ENCODE measurements at places on chromosomes 6 and 20. TPM values are rescaled to one million over a fixed set of nuclear protein-coding genes. Genes with fewer than 3 reads are reported as not detected.

The CLVS2 gene
- total RNA-seq = 1.1 TPM

The FLRT3 gene
- total RNA-seq = 0.67 TPM

The SLC13A3 gene
- 0.31 TPM for total RNA-seq

The PRKN gene
- total RNA-seq = 0.46 TPM

The PANK2 gene
- total RNA-seq = 40.9 TPM

The AKAP12 gene
- 267 TPM for total RNA-seq

DNA sequence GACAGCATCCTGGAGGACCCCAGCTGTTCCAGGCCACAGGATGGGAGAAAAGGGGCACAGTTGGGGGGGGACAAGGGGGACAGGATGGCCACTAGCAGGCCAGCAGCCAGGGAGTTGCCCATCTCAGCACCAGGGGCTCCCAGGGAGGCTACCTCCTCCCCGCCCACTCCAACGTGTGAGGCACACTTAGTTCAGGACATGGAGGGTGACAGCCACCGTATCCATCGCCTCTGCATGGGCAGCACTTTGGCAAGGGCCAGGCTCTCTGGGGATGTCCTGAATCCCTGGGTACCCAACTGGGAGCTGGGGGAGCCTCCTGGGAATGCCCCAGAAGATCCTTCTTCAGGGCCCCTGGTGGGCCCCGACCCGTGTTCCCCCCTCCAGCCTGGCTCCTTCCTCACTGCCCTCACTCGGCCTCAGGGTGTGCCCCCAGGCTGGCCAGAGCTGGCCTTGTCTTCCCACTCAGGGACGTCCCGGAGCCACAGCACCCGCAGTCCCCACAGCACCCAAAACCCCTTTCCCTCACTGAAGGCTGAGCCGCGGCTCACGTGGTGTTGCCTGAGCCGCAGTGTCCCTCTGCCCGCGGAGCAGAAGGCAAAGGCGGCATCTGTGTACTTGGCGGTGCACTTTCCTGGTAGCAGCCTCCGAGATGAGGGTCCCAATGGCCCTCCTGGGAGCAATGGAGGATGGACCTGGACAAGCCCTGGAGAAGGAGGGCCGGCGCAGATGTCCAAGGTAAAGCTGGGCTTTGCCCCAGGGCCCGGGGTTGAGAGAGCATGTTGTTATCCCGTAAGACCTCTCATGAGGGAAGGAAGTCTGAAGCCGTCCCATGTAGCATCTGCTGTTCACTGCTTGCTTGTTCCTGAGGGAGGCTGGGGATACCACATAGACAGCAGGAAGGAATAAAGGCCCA is 30.7 kb downstream of the ZNF831 start:
- H3K27ac ChIP-seq = no peak overlapping the region
- no peak for DNase-seq
- H3K4me3 ChIP-seq = no peak overlapping the region
- no peaks in the 10 kb centered on the region for H3K27me3 ChIP-seq
- H3K36me3 ChIP-seq = no peaks in the 10 kb centered on the region
- no peaks in the 10 kb centered on the region for H3K4me1 ChIP-seq

DNA sequence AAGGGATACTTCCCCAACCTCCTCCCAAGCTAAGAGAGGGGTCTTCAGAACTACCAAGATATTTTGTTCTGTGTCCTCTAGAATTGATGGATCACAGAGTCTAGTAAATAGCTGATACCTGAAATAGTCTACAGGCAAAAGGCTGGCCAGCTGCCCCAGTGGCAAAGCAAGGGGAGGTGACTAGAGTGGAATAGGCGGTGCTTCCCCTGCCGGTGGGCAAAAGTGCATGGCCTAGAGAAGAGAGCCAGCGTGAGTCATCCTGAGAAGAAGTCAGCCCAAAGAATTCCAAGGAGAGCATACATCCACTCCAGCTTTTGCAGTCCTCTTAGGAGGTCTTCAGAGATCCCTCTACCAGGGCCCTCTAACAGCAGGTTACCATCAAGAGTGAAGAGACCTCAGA is 14.7 kb downstream of the DPPA5 start:
- no peaks in the 10 kb centered on the region for H3K36me3 ChIP-seq
- DNase-seq = no peak
- H3K4me3 ChIP-seq = no peak overlapping the region
- no peak overlapping the region for H3K27ac ChIP-seq
- H3K27me3 ChIP-seq = peaks cover 2% of the 10 kb centered on the region
- no peaks in the 10 kb centered on the region for H3K4me1 ChIP-seq

- H3K27me3 ChIP-seq = peaks cover 4% of the 10 kb centered on the region
- DNase-seq = no peak
- H3K4me1 ChIP-seq = no peaks in the 10 kb centered on the region
- H3K4me3 ChIP-seq = no peak overlapping the region
- no peak overlapping the region for H3K27ac ChIP-seq
- no peaks in the 10 kb centered on the region for H3K36me3 ChIP-seq
These were observed 85.7 kb downstream of the C6orf118 start for GRCh38 chr6:165223736-165224135.

DNA sequence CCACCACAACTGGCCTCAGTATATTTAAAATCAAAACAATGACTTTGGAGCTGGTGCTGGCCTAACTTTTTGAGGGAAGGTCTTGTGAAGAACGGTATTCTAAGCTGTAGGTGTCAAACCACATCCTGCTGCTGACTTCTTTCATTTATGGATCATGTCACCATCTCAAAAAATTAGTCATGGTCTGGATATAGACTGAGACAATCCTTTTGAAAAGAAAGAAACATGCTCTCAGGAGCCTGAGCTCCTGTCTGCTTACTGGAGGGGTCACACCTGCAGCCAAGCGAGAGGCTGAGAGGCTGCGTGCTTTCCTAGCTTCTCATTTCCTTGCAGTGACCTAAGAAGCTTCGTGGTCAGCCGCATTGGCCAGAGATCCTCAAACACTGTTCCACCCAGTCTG is 55.2 kb downstream of the TIAM2 start:
- H3K27ac ChIP-seq = no peak overlapping the region
- no peaks in the 10 kb centered on the region for H3K36me3 ChIP-seq
- H3K4me3 ChIP-seq = no peak overlapping the region

DNA sequence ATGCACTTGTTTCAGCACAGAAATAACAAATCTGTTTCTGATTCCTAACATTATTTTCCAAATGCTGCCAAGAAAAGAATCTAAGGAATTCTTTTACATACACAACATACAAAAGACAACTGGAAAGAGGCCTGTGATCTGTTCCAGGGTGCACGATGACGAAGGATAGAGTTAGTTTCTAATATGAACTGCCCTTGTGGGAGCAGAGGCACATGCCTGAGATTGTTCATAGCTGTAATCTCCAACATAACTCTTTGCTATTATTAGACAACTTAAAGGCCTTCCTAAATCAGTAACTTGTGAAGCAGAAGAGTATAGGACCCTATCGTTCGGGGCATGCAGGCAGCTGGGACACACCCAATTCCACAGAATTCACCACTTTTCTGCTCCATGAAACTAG is 41.2 kb upstream of the NHSL1 start:
- no peak overlapping the region for H3K4me3 ChIP-seq
- no peak for DNase-seq
- H3K36me3 ChIP-seq = no peaks in the 10 kb centered on the region
- no peaks in the 10 kb centered on the region for H3K27me3 ChIP-seq

DNA sequence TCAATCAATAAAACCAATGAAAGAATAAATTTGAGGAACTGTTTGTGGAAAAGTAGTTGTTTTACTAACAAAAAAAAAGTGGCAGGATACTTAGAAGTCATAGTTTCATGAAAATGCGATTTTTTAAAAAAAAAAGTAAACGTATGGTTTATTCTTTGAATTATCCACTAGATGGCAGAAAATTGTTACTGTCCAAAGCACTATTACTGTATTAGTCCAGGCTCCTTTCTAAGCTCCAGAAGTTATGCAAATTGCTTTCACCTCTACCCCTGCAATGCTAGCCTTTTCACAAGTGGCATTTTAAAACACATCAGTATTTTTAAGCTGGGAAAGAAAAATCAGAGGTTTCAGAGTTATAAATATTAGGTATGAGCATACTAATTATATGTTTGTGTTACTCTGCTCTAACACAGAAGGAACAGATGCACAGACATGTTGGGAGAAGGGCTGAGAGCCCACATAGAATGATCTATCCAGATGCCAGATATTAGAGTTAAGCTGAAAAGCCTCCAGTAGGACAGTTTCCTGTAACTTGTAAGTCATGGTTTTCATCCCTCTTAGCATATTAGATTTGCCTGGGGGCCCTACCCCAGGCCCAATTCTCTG is 63.9 kb downstream of the FHL5 start:
- no peak for DNase-seq
- peaks cover 2% of the 10 kb centered on the region for H3K27me3 ChIP-seq
- H3K4me1 ChIP-seq = no peaks in the 10 kb centered on the region
- H3K4me3 ChIP-seq = no peak overlapping the region
- no peaks in the 10 kb centered on the region for H3K36me3 ChIP-seq
- no peak overlapping the region for H3K27ac ChIP-seq

- H3K27ac ChIP-seq = no peak overlapping the region
- no peaks in the 10 kb centered on the region for H3K4me1 ChIP-seq
- H3K27me3 ChIP-seq = peaks cover 2% of the 10 kb centered on the region
- DNase-seq = no peak
These were observed 15.3 kb downstream of the GFOD1 start for GRCh38 chr6:13472099-13472498.

- peaks cover 51% of the 10 kb centered on the region for H3K4me1 ChIP-seq
- no peaks in the 10 kb centered on the region for H3K36me3 ChIP-seq
- H3K4me3 ChIP-seq = peak overlapping the region; percentile 34
- peak overlapping the region; percentile 89 for H3K27ac ChIP-seq
These were observed 9.6 kb upstream of the PKIG start for GRCh38 chr20:44572551-44573500.

- no peak overlapping the region for H3K27ac ChIP-seq
- H3K4me1 ChIP-seq = no peaks in the 10 kb centered on the region
- H3K36me3 ChIP-seq = no peaks in the 10 kb centered on the region
- no peak overlapping the region for H3K4me3 ChIP-seq
- H3K27me3 ChIP-seq = peaks cover 25% of the 10 kb centered on the region
These were observed 74.5 kb upstream of the TRAF3IP2 start for GRCh38 chr6:111680015-111680712.

DNA sequence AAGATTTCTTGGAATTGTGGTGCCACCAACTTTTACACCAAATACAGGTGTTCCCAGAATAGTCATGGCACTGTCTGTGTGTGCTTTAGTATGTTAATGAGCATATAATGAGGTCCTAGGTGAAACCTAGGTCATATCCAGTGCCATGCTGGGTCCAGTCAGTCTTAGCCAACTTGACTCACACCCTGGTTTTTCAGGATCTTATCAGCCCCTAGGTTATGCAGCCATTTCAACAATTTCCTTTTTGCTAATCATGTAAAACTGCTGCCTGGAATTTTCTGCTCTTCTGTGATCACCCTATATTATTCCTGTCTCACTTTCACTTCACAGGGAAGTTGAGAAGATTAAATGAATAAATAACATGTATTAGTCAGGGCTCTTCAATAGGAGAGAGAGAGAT is 23.7 kb downstream of the SDHAF4 start:
- no peaks in the 10 kb centered on the region for H3K27me3 ChIP-seq
- no peak overlapping the region for H3K27ac ChIP-seq
- no peak for DNase-seq
- H3K36me3 ChIP-seq = no peaks in the 10 kb centered on the region

GRCh38 chr20:47778398-47779354 is 6.6 kb downstream of the SULF2 start:
- no peak overlapping the region for H3K4me3 ChIP-seq
- no peak for DNase-seq
- no peak overlapping the region for H3K27ac ChIP-seq
- no peaks in the 10 kb centered on the region for H3K36me3 ChIP-seq
- H3K27me3 ChIP-seq = peaks cover 2% of the 10 kb centered on the region

DNA sequence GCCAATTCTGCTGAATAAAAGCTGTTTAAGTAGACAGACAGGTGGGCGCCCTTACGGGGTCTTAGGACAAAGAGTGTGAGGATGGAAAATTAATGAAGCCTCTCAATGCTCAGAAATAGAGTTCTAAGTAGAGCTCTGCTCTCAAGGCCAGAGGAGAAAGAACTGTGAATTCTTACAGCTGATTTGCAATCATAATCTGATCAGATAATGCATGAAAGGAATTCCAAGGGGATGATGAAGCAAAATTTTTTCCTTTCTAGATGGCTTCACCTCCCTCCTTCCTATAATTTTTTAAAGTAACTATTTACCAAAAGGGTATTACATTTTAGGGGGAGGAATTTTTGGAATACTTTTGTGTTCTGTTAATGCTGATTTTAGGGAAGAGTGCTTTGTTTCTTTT is 308.1 kb upstream of the HS3ST5 start:
- no peaks in the 10 kb centered on the region for H3K4me1 ChIP-seq
- H3K36me3 ChIP-seq = no peaks in the 10 kb centered on the region
- H3K27ac ChIP-seq = no peak overlapping the region

DNA sequence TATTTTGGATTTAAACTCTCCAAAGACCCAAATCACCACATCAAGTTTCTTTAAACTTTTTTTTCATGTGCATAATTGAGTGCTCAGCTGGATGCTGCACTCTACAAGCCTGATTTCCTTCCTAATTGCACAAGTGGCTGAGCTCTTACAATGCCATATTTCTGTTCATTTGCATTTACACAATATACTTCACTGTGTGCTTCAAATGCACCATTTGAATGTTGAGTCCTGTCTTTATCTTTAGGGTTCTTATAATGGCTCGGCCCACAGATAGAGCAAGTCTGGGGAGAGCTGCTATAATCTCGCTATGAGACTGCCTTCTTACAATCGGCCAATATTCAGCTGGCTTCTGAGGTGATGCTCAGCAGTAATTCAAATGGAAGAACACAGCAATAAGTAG is 200.6 kb upstream of the MAP3K7 start:
- no peaks in the 10 kb centered on the region for H3K4me1 ChIP-seq
- no peak overlapping the region for H3K27ac ChIP-seq
- H3K36me3 ChIP-seq = no peaks in the 10 kb centered on the region
- no peaks in the 10 kb centered on the region for H3K27me3 ChIP-seq
- H3K4me3 ChIP-seq = no peak overlapping the region
- DNase-seq = no peak

DNA sequence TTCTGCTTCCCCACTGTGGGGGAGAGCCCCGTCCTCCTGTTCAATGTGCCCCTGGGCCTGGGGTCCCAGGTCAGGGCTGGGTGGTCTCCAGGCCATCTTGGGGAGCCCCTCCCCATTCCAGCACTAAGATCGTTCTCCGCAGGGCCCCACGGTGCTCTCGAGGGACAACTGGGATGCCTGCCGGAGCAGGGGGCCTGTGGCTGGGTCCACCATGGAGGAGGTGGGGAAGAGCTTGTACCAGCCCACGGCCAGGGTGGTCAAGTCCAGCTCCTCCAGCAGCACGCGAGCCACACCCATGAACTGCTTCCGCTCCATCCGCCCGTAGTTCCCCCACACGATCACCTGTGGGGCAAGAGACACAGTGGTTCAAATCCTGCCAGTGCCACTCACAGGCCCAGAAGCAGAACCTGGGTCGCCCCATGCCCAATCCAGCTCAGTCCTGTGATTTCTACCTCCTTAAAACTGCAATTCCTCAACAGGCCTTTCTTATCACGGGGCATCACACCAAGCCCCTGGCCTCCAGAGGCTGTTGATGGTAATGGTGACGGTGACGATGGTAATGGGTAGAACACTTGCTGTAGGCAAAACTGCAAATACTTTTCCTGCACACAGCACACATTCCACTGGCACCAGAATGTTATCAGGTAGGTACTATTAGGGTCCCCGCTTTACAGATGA is 10.5 kb downstream of the KCNK15 start:
- no peak overlapping the region for H3K4me3 ChIP-seq
- no peak overlapping the region for H3K27ac ChIP-seq
- no peaks in the 10 kb centered on the region for H3K27me3 ChIP-seq
- no peak for DNase-seq
- H3K36me3 ChIP-seq = no peaks in the 10 kb centered on the region

GRCh38 chr6:27478141-27478705 is 5.3 kb upstream of the ZNF184 start:
- no peak for DNase-seq
- peaks cover 9% of the 10 kb centered on the region for H3K4me1 ChIP-seq
- peak overlapping the region; percentile 93 for H3K27ac ChIP-seq
- H3K36me3 ChIP-seq = no peaks in the 10 kb centered on the region
- peak overlapping the region; percentile 100 for H3K4me3 ChIP-seq
